Thoracic aorta (tissue), 2 donors: ENCODE measurements at places on chromosomes 7 and 10. TPM values are rescaled to one million over a fixed set of nuclear protein-coding genes. Genes with fewer than 3 reads are reported as not detected.

- no peaks in the 10 kb centered on the region for H3K36me3 ChIP-seq
- H3K4me3 ChIP-seq: no peak overlapping the region
- no peaks in the 10 kb centered on the region for H3K4me1 ChIP-seq
- no peak overlapping the region for H3K27ac ChIP-seq
- H3K27me3 ChIP-seq: no peaks in the 10 kb centered on the region
Measured at GRCh38 chr10:111142092-111142768, 65.4 kb downstream of the ADRA2A start.

- no peaks in the 10 kb centered on the region for H3K36me3 ChIP-seq
- H3K4me3 ChIP-seq: no peak overlapping the region
- DNase-seq: no peak
- H3K4me1 ChIP-seq: peaks cover 75% of the 10 kb centered on the region
- H3K27me3 ChIP-seq: no peaks in the 10 kb centered on the region
Measured at GRCh38 chr10:125124907-125125306, 35.5 kb downstream of the CTBP2 start.

- no peak overlapping the region for H3K27ac ChIP-seq
- no peaks in the 10 kb centered on the region for H3K27me3 ChIP-seq
- DNase-seq: no peak
- H3K36me3 ChIP-seq: no peaks in the 10 kb centered on the region
- no peak overlapping the region for H3K4me3 ChIP-seq
Measured at GRCh38 chr10:133176546-133176945, 16.5 kb downstream of the KNDC1 start.

DNA sequence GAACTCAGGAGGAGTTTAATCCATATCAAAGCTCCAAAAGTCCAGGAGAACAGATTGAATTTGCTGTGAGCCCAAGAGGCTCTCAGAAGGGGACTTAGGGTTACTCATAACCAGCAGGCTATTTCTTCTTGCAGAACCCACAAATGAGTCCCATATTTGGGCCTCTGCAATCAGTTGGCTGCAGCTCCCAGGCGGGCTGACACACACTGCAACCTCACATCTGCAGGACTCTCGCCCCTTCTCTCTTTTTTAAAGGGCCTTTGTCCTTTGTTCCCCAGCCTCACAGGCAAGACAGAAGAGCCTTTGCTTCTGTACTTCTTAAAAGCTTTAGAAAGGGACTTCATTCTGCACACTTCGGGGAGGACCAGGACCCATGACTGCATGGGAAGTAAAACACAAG is 26.7 kb downstream of the CREB3L2 start:
- DNase-seq: no peak
- H3K4me1 ChIP-seq: peaks cover 95% of the 10 kb centered on the region
- H3K27me3 ChIP-seq: no peaks in the 10 kb centered on the region

- H3K4me1 ChIP-seq: no peaks in the 10 kb centered on the region
- no peak for DNase-seq
- no peaks in the 10 kb centered on the region for H3K27me3 ChIP-seq
- no peak overlapping the region for H3K27ac ChIP-seq
Measured at GRCh38 chr7:21358648-21359047, 69.2 kb upstream of the SP4 start.

DNA sequence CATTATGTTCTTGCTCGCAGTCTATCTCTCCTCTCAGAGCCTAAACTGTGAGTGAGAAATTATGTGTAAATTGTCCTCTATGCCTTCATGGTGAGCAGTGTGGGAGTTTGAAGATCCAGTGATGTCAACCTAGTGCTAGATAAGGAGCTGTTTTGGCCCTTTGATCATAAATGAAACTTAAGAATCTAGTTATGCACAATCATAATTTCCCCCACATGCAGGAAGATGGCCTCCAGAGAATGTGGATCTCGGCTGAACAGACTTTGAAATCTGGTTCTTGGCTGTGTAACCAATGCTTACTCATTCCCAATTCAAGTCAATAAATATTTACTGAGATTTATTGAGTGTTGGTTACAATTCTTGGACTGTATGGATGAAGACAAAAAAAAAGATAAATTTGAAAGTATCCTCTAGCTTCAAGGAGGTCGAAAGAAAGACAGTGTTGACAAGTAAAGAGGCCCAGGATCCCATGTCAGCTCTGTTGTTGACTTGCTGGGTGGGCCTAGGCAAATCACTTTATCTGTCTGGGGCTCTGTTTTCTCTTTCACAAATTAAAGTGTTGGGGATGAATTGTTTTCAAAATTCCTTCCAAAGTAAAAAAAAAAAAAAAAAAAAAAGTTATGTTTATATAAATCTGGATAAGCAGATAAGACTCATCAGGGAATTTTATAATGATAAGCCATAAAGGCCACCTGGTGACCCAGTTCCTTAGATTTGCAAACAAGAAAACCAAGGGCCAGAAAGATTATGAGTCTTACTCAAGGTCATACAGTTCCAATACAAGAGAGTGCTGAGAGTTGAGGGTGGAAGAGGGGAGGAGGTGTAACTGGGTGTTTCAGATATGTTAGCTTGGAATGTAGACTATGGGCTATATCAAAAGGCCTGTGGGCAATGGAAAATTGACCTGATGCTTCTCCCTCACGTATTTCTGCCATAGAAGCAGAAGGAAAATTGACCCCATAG is 969.9 kb downstream of the KCNMA1 start:
- H3K4me3 ChIP-seq: no peak overlapping the region
- no peak for DNase-seq
- H3K27ac ChIP-seq: no peak overlapping the region

Gene SAMD9L
- total RNA-seq: 23.2 TPM

Gene ATRNL1
- total RNA-seq: 57.4 TPM
